ENCODE measurements at places on chromosomes 2 and 18.

DNA sequence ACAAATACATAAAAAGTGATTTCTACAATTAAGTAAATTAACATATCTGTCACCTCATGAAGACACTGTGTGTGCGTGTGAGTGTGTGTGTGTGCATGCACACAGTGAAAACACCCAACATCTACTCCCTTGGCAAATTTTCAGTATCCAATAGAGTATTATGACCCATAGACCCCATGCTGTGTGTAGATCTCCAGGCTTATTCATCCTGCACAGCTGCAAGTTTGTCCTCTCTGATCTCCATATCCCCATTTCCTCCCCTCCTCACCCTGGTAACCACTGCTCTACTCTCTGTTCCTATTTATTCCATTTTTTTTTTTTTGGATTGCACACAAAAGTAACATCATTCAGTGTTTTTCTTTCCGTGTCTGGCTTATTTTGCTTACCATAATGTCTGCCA lies 391.0 kb downstream of the SOX11 start:
- no peak for DNase-seq

- DNase-seq, result no peak
These were observed 83.8 kb downstream of the MAP4K4 start for GRCh38 chr2:101781326-101781725.

- no peak for DNase-seq
These were observed 10.2 kb upstream of the TTC32 start for GRCh38 chr2:19911808-19912509.

DNA sequence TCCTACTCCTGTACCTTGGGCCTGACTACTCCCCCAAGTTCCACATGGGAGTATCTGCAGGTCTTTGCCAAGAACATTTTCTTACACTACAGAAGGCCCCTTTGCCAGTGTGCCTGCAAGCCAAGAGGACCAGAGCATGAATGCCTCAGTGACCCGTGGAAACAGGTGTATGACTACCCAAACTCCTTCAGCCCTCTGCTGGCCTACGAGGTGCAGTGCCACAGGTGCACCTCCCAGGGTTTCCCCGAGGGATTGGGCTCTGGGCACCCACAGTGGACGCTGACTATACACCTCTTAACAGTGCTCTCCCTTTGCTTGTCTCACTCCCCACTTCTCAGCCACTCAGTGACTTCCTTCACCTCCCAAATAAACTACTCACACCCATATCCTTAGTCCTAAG lies 91.4 kb downstream of the COL6A3 start:
- no peak for DNase-seq

DNA sequence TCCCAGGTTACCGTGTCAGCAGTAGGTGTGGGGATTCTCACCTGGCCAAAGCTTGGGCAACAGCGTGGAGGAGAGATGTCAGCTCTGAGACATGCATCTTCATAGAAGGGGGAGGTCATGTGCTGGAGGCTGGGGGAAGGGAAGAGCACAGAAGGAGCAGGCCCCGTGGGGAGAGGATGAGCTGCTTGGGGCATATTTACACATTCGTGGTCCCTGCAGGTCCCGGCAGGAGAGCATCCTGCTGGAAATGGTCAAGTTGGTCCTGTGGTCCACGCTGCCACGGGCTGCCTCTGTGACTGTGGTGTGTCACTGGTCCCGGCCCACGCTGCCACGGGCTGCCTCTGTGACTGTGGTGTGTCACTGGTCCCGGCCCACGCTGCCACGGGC lies 195.1 kb upstream of the TWIST2 start:
- DNase-seq, result no peak

DNA sequence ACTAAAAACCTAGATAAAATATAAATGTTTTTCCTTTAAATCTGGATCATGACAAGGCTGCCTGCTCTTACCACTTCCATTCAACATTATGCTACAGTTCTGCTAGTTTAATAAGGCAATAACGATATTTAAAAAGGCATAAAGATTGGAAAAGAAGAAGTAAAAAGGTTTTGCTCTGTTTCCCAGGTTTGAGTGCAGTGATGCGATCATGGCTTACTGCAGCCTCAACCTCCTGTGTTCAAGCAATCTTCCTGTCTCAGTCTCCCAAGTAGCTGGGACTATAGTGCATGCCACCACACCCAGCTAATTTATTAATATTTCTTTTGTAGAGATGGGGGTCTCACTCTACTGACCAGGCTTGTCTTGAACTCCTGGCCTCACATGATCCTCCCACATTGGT lies 40.8 kb downstream of the PROKR1 start:
- no peak for DNase-seq

- DNase-seq, result no peak
These were observed 59.2 kb upstream of the FZD7 start for GRCh38 chr2:201974171-201975100.

DNA sequence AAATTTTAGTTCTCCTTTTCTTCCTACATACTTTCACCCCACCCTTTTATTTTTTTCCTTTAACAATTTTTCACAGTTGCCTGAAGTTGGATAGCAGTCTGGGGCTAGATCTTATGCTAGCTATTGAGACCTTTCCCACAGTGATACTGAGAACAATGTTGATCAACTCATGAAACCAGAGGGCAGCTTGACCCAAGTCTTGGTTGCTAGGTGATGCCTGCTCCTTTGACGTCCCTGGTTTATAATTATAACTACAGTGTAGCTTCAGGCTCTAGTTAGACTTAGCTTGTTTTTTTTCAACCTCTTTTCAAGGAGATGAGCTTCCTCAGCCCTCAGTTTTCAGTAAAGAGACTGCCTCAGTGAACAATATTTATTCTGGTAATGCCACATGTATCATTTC lies 648.5 kb downstream of the IRS1 start:
- DNase-seq, result no peak

DNA sequence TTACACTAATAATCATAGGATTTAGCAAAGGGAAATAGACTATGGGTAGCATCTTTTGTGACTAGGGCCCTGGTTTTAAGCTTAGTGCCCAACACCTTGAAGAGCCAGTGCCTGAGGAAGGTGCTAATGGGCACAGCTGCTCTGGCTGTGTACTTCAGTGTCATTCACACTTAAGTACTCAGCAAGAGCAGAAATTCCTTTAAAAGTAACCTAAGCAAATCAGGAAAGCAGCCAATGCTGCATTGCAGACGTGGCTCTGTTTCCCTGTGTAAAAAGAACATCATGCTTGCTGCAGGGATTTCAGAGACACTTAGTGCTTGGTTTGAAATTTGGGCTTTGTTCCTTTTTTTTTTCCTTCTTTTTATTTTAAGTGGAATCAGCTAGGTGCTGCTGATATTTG lies 505.4 kb downstream of the SUCLG1 start:
- DNase-seq, result no peak

GRCh38 chr2:200466425-200467418 lies 43.1 kb downstream of the KCTD18 start:
- DNase-seq, result peak; percentile 49

All from CD4-positive, alpha-beta T cell treated with Interleukin-17A for 4 hours (primary cell).